ENCODE measurements at places on chromosomes 16 and 17.

GRCh38 chr17:1221209-1221608, 41.4 kb upstream of the ABR start:
- no peak for DNase-seq

DNA sequence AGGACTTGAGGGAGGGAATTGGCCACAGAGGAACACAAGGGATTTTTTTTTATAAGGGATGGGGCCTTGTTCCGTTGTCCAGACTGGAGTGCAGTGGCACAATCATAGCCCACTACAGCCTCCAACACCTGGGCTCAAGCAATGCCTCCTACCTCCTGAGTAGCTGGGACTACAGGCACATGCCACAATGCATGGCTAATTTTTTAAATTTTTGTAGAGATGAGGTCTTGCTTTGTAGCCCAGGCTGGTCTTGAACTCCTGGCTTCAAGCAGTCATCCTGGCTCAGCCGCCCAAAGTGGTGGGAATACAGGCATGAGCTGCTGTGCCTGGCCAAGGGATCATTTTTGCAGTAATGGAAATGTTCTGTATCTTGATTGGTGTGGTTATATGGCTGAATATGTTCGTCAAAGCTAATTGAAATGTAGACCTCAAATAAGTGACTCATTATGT, 56.9 kb downstream of the VMP1 start:
- DNase-seq = no peak

DNA sequence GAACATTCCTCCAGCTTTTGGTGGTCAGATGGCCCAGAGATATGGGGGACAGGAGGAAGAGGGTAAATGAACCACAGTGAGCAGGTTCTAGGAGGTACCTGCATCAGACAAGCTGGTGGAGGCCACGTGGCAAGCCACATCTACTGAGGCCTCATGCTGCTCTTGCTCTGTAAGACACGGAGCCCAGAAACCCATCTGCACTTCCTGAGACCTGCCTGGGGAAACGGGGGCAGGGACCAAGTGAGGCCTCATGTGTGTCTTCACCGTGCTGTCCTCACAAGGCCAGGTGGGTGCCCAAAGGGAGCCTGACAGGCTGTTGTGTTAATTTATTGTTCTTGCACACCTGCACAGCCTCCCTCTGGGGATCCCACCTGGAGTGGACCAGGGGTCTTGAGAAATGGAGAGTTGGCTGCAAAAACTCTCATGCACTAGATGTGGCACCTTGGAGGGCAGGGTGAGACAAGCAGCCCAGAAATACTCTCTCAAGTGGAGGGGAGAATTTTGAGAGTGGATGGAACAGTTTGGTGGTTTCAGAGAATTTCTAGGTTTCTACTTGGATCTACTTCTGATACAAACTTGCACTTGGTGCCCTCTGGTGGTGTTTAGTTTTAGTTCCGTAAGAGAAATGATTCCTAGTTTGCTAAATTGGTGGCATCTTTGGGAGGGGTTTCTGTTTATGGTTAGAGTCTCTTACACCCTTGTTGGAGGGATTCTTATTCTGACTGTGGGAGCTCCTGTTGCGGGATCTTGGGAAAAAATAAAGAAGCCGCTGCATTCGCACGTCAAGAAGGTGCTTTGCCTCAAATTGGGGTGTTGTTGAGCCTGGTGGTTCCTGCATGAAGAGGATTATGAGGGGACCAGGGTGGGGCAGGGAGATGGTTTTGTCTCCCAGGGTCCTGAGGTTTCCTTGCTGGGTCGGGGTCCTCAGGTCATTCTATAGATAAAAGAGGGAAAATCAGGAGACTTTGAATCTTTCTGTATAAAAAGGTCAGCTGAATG, 47.5 kb downstream of the SLC6A2 start:
- DNase-seq = peak; percentile 82

DNA sequence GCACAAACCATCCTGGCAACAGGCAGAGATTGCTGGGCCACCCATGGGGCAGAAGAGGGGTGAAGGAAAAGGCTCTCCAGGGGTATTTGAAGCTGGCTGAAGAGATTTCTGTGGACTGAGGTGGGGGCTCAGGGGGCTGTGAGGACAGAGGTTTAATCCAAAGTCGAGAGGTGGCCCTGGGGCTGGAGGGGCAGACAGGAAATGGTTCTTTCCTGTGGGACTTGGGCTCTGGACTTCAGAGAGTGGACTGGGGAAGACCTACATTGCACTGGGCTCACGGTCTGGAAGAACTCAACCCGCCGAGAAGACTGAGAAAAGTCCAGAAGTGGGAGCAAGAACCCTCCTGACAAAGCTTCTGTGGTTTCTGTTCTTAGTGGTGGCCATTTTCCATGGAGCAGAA, 2.9 kb downstream of the CCDC42 start:
- no peak for DNase-seq

DNA sequence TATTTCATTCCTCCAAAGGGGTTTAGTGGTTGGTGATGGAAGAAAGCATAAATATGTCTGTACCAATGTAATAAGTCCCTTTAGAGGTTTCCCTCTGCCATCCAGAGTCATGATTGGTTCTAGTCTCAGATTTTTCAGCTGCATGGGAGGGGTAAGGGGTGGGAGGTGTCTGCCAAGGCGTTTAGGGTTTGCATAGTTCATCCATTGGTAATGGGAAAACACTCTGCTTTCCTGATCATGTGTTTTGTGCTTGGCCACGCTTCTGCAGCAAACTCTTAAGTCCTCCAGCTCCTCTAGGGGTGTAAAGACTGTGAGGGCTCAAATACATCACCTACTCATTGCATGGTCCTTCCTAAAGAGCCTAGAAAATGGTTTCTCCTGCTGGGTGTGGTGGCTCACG, 29.8 kb downstream of the LIG3 start:
- DNase-seq = no peak

DNA sequence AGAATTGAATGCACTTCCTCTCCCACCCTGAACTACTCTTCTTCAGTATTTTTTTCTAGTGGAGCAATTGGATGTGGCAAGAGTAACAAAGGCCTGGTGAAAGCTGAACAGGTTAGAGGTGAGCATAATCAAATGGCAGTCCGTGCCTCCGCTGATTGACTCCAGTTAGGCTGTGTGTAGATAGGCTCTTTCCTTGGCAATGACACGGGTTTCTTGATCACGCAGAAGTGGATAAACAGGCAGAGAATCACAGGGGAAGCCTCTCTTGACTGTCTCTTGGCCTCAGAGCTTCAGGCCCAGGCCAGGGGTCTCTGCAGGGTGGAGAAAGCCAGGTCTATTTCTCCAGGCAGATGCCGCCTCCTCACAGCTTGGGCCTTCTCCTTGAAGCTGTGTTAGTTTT, 4.2 kb downstream of the CD300LB start:
- DNase-seq = no peak

DNA sequence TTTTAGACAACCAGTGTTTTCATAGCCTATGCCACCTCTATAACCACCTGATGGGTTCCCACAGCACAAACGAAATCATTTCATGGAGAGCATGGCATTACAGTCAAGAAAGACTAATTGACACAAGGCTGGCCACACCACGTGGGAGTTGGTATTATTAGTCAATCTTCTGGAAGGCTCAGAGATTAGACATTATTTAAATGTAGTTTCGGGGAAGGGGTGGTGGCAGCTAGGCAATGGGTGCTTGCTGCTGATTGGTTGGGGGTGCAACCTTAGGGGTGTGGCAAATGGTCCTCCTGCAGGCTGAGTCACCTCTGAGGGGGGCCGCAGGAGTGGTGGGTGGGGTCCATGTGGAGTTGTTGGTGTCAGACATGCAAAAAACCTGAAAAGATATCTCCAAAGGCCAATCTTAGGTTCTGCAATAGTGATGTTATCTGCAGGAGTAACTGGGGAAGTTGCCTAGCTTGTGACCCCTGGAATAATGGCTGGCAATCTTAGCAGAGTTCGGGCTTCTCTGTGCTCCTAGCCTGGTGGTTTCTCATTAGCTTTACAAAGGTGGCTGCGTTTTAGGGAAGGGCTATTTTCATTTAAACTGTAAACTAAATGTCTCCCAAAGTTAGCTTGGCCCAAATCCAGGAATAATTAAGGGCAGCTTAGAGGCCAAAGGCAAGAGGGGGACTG, 4.6 kb downstream of the TEN1 start:
- peak; percentile 71 for DNase-seq

DNA sequence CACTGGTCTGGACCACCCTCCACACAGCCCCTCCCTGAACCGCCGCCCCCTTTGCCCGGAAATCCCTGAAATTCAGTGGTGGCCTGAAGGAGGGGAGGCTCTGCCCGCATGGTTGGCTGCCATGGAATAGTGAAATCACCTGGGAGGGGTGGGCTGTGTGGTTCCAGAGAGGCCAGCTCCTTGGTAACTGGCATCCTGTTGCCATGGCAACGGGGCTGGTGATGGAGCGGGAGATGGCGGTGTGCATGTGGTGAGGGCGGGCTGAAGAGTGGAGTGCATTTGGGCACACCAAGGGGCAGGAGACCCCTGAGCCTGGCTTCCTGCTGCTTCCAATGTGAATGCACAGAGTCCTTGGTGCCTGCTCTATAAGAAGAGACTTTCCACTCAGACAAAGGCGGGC, 2.4 kb downstream of the EFNB3 start:
- DNase-seq = peak; percentile 75

DNA sequence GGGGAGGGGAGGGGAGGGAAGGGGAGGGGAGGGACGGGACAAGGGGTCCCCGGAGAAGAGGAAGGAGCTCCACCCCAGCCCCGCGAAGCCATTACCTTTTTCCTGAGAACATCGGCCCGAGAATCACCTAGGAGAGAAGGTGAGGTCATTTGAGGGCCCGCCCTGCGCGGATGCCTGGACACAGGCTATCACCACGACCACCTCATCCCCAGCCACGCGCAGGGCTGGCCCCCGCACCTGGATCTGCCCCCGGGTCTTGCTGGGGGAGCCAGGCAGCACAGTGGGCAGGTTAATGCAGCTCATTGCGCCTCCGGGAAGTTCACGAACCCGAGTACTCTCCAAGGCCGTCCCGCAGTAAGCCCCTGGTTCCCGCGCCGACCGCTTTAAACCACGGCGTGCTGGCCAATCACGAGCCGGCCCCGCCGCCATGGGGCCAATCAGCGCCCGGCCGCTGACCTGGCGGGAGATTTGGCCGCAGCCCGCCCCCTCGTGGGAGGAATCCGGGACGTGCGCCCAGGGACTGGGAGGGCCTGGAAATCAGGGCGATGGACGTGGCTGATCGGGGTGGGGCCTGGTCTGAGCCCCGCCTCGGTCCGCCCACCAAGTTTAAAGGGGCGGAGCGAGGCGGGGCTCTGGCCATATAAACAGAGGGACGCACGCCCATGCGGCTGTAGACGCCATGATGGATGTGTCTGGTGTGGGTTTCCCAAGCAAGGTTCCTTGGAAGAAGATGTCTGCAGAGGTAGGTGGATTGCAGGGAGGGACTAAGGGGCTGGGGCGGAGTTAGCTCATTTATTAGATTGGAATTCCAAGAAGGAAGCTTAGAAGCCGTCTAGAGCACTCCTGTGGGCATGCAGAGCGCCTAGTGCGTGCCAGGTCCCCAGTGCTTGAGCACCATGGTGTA, at the start of the genes AFMID and TK1:
TSS of gene AFMID (plus strand) at position 671 of the 904 bp plus-strand sequence. CDS start at position 680, 9 bp downstream.
TSS of gene TK1 (minus strand) at position 361 of the 904 bp plus-strand sequence. CDS start at position 303, 58 bp downstream.
- peak; percentile 98 for DNase-seq

DNA sequence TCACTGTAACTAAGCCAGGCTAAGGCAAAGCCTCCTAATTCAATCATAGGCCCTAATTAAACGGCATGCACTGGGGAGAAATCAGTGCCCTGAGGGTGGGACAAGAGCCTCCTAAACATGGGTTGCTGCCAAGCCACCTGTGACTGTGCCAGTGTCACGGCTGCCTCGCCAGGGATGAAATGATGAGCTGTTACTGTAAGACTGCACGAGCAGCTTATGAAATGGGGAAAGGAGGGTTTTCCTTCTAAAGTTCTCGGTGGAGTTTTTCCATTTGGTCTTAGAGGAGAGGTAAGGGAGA, 12.7 kb downstream of the TMEM11 start:
- no peak for DNase-seq

DNA sequence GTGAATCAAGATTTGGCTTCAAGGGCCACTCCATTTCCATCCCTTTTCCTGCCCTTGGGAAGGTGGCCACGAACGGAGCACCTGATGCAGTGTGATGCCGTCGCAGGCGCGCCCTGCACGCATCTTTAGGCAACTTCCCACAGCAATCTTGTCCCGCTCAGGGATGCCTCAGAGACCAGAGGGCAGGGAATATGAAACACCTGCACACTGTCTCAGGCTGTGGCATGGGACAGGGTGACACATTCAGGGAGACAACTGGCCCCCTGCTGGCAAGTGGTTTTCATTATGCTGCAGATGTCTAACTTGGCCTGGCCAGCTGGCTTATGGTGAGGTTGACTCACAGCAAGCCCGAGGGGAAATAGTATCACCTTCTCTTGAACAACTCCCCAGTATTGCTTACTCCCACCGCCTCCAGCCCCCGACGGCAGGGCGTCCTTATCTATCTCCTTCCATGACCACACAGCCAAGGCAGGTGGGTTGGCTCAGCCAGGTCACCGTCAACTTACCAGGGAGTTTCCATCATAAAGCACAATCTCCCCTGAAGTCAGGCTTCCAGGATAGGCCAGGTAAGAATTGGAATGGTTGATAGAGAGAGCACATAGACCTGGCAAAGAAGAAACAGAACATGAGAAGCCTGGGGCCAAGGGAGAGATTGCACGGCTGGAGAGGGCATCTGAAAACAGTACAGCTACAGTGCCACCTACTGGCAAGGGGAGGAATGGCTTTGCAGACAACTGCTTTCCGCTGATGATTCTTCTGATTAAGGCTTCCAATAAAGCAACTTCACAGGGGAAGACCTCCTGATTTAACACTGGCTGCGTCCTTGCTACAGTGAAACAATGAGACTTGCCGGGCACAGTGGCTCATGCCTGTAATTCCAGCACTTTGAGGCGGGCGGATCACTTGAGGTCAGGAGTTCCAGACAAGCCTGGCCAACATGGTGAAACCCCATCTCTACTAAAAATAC, 21.1 kb downstream of the WIPI1 start:
- peak; percentile 89 for DNase-seq

- DNase-seq = no peak
Observed at GRCh38 chr17:57714665-57715180, 30.4 kb downstream of the CCDC182 start.

GRCh38 chr16:83301971-83302370, 505.8 kb upstream of the HSBP1 start:
- DNase-seq = no peak

DNA sequence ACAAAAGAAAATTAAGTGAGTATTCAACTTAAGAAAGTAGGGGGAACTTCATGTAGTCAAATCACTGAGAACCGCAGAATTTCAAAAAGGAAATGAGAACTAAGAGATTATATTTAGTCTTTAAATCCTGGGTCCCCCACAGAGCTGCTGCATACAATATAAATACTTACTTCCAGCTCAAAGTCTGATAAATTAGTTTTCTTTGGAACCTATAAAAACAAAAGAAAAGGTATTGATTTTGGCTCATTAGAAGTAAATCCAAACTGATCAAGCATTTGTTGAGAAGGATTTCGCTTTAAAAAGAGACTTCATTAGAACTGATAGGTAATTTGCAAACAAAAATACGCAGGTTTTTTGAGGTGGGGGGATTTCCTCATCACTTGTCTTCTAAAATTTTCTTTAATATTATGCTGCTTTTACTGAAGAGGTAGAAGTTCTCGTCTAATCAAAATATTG, 21.9 kb downstream of the PARN start:
- no peak for DNase-seq

DNA sequence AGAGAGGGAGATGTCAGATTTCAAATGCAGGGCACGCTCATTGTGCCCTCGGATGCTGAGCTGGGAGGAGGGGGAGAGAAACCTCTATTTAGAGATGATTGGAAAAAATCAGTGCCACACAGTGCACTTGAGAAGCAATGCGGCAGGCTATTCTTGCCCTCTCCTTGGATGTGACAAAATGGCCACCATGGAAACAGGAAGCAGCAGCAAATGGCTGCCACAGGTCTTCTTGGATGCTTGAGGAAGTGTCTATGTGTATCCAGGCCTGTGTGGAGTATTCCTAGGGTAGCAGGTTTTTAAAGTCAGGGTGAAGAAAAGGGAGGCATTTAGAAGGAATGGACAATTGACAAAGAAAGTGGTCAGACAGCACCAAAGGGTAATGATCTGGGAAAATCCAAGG, 340.1 kb upstream of the ZFHX3 start:
- DNase-seq = no peak

GRCh38 chr17:41494524-41494923, 4.8 kb upstream of the KRT36 start:
- no peak for DNase-seq
